NCI-H1092 (cell line): ENCODE measurements at places on chromosomes 13 and 19.

DNA sequence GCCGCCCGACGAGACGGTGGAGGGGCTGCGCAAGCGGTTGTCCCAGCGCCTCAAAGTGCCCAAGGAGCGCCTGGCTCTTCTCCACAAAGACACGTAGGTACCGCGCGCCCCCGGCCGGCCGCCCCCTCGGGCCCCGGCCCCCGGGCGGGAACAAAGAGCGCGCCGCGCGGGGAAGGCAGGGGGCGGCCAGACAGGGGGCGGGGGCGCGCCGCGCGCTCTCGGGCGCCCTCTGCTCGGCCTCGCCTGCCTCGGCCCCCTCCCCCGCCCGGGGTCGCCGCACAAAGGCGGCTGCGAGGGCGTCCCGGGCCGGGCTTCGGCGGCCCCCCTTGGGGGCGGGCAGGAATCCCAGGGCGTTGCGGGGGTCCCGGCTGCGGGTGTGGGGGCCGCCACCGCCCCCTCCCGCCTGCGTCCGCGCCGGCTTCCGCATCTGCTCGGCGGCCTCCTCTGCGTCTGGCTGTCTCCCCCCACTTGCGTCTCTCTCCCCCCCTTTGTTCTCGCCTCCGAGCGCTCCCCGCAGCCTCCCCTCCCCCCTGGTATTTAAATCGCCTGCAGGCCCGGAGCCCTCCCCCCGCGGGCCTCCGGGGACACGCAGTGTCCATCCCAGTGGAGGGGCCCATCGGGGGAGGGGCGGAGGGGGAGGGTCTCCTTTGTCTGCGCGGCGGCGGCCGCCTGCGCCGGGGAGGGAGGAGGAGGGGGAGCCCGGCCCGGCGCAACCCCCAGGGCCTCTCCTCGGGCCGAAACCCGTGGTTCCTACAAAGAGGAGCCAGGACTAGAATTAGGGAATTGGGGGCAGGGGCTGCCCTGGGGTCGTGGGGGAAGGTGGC lies 2.3 kb downstream of the MIDN start:
- DNase-seq, result peak; percentile 72

GRCh38 chr19:2273356-2274184 lies 8.4 kb downstream of the PEAK3 start:
- peak; percentile 66 for DNase-seq

- DNase-seq, result no peak
Observed at GRCh38 chr13:51501592-51502152, 48.8 kb upstream of the INTS6 start.

DNA sequence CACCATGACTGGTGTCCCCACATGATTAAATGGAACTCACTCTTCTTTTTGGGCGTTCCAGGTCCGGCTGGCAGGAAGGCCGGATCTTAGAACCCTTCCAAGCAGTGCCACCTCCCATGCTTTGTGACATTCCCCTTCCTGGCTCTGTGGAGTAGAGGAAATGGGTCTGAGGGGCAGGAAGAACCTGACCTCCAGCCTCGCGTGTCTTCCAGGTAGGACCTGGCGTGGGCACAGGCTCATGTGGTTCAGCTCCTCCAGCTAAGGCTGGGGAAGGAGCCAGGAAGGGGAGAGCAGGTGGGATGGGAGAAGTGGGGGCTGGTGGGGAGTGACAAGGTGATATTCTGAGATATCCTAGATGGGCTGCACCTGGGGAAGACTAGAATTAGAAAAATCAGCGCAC lies 2.1 kb downstream of the TMEM255B start:
- no peak for DNase-seq

DNA sequence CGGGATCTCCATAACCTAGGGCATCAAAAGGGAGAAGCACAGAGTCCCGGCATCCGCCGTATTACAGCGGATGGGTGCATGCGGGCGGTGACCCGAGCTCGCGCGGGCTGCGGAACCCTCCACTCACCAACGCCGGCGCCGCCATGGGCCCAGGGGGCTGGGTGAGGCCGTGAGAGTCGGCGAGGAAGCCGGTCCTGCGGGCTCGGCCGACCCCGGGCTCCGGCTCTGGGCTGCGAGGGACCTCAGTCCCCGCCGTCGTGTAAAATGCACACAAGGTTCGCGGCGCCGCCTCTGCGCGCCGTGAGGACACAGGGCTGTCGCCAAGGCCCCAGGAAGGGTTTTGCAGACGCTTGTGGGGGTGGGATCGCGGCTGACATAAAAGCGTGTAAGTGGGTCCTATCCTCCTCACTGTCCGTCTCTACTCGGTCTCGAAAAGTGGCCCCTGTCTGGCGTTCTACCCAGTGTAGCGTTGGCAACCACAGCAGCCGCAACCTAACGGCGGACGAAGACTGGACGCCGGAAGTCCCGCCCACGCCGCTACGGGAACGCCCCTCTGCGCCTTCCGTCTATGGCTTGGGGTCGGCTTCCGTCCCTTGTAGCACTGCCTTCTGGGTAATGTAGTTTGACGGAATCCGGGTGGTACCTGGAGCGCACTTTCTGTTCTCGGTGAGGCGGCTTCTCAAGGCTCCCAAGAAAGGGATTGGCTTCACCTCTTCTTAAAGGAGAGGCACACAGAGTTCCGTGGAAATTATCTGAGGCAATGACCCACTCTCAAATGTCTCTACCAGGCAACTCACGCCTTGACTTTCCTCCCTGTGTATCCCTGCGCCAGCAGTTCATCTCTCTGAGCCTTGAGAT lies at the start of gene ZNF599:
Gene ZNF599, minus strand, starts transcription at position 519 of the 858 bp plus-strand sequence. Its CDS starts 374 bp downstream, at position 145.
- peak; percentile 81 for DNase-seq

DNA sequence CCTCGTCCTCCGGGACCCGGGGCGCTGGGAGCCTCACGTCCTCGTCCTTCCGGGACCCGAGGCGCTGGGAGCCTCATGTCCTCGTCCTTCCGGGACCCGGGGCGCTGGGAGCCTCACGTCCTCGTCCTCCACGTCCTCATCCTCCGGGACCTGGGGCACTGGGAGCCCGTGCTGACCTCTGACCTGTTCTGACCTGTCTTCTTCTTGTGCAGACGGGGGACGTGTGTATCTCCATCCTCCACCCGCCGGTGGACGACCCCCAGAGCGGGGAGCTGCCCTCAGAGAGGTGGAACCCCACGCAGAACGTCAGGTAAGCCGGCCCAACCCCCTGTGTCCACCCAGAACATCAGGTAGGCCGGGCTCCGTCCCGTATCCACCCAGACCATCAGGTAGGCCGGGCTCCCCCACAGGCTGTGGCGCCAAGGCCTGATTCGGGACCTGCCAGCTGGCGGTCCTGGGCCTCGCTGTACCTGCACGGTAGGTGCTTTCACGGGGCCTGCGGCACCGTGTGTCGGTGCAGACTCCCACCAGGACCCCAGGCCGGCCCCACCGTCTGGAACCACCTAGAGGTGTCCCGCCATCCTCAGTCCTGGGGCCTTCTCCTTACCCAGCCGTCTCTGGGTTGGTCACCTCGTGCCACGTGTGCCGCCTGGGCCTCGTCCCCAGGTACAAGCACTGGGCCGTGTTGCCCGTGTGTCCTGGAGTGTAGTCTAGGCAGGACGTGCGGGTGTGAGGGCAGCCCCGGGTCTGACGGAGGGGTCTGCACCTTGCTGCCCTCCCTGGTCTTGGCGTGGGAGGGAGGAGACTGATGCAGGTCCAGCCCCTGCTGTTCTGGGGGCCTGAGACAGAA lies 4.7 kb downstream of the CDC34 start:
- DNase-seq, result no peak

DNA sequence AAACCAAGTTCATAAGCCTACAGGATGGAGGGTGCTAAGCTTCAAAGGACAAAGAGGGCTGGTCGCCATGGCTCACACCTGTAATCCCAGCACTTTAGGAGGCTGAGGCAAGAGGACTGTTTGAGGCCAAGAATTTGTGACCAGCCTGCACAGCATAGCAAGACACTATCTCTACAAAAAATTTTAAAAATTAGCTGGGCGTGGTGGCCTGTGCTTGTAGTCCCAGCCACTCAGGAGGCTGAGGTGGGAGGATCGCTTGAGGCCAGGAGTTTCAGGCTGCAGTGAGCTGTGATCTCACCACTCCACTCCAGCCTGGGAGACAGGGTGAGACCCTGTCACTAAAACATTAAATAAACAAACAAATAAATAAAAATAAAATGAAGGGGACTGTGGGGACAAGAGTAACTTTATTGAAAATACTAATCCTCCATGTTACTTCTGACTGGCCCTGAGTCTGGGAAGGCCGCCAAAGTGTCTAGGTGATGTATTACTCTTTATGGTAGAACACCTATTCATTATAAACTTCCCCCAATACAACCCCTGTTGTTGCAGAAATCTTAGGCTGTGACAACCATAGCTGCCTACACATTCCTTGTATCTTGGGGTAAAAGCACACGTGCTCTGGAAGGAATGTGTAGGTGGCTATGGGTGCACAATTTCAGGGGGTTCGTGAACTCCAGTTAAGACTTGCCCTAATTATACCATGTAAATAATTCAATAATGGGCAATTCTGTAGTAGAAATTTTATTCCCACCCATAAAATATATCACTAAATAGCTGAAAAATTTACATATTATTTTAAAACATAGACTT lies 14.6 kb upstream of the URAD start:
- no peak for DNase-seq

GRCh38 chr13:27524981-27525975 lies 74.9 kb upstream of the MTIF3 start:
- DNase-seq, result no peak

- no peak for DNase-seq
Observed at GRCh38 chr19:35162471-35163326, 8.2 kb downstream of the FXYD5 start.

DNA sequence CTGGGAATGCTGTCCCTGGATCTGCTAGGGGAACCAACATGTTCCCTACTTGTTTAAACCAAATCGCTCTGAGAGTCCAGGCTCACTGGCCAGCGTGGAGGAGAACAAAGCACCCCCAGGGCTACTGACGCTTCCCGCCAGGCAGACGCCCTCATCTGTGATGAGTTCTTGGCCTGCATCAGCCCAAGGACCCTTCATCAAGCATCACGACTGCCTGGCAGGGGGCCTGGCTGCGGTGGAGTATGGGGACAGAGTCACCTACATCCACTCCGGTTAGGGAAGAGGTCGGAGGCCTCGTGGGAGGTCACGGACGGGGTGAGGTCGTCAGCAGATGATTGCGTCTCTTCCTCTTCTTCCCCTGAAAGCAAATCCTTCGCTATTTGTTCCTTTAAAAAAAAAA lies 17.7 kb downstream of the MIER2 start:
- DNase-seq, result no peak

DNA sequence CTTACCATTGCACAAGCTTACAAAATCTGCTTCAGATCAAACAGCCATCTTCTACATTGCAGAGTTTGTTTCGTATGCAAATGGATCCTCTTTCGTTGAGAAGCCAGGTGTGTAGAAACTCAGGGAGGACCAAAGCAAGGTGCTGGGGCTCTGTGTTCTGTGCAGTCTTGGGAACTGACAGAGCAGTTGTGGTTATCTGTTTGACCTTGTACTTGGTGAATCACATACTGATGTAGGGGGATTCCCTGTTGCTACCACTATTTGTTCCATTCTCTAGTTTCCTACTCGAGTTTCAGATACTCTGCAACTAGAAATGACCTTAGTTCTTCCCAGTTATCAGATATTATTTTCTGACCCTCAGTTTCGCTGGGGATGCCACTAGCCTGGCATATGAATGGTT lies 95.2 kb upstream of the CLDN10 start:
- DNase-seq, result no peak

GRCh38 chr13:100518394-100519062 lies 70.1 kb downstream of the GGACT start:
- DNase-seq, result no peak

DNA sequence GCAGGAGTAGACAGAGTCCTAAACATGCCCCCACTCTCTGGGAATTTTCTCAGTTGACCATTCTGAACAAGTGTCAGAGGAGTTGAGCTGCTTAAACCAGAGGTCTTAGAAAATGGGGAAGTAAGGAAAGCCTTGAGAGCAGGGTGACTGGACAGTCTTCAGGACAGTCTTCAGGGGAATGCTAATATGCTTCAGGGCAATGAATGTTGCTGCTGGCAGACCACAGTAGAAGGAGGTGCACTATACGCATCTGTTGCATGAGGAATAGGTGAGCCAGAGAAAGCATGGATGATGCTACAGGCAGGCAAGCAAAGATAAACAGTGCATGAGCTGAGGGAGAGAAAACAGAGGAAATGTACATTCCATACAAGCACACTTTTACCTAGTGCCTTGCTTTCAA lies 196.6 kb upstream of the GPR12 start:
- DNase-seq, result no peak

- no peak for DNase-seq
Observed at GRCh38 chr13:41111454-41111853, 21.1 kb downstream of the KBTBD6 start.

DNA sequence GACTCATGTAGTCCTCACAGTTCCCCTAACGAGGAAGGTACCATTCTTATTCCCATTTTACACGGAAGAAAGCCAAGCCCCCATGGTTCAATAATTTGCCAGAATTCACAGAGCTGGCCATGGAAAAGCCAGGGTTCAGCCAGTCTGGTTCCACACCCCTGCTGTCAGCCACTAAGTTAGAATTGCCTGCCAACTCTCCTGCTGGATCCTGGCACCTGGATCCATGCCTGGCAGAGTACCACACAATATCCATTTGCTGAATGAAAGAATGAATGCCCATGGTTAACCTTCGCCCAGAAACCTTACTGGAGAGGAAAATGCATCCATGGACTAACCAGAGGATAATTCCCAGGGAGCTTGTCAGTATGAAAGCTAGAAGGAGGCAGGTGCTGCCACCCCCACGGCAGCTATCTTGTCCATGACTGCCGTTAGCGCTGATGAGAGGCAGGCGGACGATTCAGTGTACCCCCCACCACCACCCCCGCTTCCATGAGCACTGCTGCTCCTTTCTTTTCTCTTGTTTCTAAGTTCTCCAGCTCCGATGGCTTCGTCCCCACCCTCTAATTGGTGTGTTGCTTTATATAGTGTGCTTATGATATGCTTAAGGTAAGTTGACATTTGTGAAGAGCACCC lies 114.5 kb downstream of the SLC7A1 start:
- DNase-seq, result no peak

- DNase-seq, result peak; percentile 17
Observed at GRCh38 chr19:11203194-11204075, 6.1 kb upstream of the KANK2 start.

- DNase-seq, result peak; percentile 98
Observed at GRCh38 chr13:80276371-80277289, 64.3 kb downstream of the SPRY2 start.

- DNase-seq, result no peak
Observed at GRCh38 chr19:13557756-13558398, 51.6 kb upstream of the CACNA1A start.

DNA sequence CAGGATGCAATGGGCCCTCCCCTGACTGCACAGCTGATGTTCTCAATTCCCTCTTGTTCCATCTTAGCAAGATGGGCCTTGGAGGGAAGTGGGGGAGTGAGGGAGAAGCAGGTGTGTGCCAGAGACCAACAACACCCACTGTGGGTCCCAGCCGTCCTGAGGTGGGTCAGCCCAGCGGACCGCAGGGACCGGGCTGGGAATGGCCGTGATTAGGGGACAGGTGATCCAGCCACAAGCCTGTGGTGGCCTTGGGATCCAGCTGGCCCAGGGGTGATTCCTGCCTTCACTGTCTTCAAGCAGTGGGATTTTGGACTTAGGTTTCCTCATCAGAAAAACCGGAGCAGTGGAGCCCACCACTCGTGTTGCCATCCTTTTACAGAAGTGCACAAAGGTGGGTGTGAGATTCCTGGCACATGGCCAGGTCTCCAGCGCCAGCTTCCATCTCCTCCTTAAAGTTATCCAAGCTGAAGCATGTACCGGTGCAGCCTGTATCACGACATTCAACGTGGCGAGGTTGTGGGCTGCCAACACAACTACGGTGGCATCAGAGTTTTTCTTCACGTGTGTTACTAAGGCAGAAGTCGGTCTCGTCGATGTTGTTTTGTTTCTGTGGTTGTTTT lies 9.0 kb upstream of the ATP11A start:
- no peak for DNase-seq

GRCh38 chr19:2111425-2111824 lies 14.7 kb downstream of the IZUMO4 start:
- no peak for DNase-seq
